ENCODE measurements at places on chromosomes 3 and 15. TPM values are rescaled to one million over a fixed set of nuclear protein-coding genes. Genes with fewer than 3 reads are reported as not detected.
A peak's percentile ranks its signal among the peaks of the same experiment; 100 is the strongest.

The SLITRK3 gene
- total RNA-seq = not detected

The BLOC1S6 gene
- 33.6 TPM for total RNA-seq

DNA sequence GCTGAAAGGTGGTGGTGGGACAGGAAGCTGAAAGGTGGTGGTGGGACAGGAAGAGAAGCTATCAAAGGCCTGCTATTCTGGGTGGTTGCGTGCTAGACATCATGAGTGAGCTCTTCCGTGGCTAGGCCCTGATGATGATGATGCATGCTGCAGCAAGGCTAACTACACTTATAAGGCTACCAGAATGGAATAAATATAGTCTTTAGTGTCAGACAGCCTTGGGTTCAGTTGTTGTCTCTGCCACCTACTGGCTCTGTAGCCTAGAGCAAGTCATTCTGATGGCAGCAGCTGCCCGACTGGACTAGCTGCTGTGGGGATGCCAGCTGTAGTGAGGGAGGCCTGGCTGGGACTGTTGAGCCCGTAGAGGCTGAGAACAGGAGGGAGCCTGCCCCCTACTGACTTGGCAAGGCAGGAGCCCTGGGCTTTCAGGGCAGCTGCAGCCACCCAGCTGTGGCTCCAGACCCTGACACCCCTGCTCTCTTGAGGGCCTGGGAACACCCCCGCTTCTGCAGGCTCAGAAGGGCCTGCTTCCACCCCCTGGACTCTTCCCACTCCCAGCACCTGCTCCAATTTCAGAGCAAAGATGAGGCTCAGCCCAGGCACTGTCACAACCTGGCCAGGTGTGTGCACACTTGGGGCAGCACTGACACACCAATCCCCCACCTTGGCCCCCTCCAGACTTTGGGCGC, 21.4 kb upstream of the ZBED2 start:
- peak; percentile 85 for DNase-seq

GRCh38 chr3:81554801-81555200, 206.6 kb downstream of the GBE1 start:
- DNase-seq = no peak

GRCh38 chr3:160886421-160886820, 130.4 kb downstream of the PPM1L start:
- DNase-seq = no peak

GRCh38 chr3:152390647-152391046, 121.9 kb downstream of the MBNL1 start:
- DNase-seq = no peak

Measured in activated CD8-positive, alpha-beta memory T cell treated with anti-CD3 and anti-CD28 coated beads, Interleukin-2, amount 10 ng/mL, durations not matched to agents 7 days and 5 days (primary cell).